ENCODE measurements at places on chromosomes 11 and 22.

GRCh38 chr11:34356130-34356529 lies 1.7 kb downstream of the ABTB2 start:
- DNase-seq, result no peak

DNA sequence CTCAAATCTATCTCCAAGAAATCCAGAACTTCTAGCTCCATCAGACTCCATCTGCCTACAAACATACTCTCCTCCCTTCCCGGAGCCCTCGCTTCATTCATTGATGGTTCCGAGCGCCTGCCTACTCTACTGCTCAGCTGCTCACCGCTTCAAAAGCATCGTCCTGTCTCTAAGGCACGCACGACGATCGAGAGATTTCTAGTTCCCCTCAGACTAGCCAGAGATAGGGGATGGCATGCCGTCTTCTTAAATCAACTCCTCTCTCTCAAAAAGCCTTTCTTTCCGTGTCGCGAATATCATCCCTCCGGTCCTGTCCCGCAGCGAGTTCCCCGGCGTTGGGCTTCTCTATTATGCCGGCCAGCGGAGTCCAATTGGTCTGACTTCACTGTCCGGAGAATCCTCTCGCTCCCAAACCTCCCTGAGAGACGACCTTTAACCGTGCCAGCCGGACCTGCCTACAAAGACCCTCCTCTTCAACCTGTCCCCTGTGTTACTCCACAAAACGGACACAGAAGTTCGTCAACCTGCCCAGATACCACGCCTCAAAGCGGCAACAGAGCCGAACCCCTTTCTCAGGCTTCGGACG lies 592 bp downstream of the EEF1G start:
- DNase-seq, result no peak

GRCh38 chr11:77266766-77267165 lies 34.7 kb downstream of the GDPD4 start:
- no peak for DNase-seq

- no peak for DNase-seq
Observed at GRCh38 chr22:45503050-45503815, 550 bp downstream of the FBLN1 start.

DNA sequence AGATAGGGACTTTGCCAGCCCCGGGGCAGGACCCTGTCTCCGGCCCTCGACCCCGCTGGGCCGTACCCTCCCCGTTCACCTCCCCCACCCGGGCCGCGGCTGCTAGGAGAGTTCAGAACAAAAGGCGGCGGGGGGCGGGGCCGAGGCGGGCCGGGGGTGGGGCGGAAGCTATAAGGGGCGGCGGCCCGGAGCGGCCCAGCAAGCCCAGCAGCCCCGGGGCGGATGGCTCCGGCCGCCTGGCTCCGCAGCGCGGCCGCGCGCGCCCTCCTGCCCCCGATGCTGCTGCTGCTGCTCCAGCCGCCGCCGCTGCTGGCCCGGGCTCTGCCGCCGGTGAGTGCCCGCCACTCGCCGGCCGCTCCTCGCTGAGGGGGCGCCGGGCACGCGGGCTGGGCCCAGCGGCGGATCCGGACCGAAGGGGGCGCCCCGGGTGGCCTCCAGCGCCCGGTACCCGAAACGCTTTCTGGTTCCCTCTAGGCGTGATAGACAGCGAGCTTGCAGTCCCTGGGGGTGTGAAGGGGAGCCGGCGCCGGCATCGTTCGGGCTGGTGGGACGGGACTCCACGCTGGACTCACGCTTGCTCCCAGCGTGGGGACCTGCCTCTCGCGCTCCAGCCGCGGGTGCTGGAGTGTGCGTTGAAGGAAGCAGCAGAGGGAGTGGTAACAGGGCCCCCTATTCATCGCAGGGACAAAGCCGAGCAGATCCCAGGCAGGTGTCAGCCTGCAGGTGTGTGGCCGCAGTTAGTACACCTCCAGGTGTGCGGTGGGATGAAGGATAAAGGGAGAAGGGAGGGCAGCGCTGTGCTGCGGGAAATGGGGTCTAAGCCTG lies at the start of gene MMP11:
Gene MMP11, plus strand, starts transcription at position 201 of the 825 bp plus-strand sequence. Its CDS starts 22 bp downstream, at position 223.
- DNase-seq, result peak; percentile 40

- DNase-seq, result no peak
Observed at GRCh38 chr22:20450551-20450906, 12.9 kb upstream of the SCARF2 start.

GRCh38 chr11:554428-555226 lies 5.9 kb downstream of the LMNTD2 start:
- DNase-seq, result peak; percentile 70

GRCh38 chr11:109106151-109106906 lies 315.7 kb upstream of the C11orf87 start:
- DNase-seq, result no peak

DNA sequence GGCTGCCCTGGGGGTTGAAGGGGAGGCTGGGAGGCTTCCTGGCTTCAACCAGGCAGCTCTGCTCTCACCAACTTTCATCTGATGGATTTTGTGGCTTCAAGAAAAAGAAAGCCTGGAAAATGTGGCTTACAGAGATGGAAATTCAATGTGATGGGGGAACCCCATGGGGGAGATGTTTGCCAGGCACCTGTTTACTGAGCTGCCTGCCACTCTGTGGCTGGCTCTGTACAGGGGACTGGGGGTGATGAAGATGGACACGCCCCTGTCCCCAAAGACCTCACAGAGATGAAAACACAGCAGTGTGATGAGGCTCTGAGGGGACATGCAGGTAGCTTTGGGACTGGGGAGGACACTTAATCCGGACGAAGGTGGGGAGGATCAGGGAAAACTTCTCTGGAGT lies 10.1 kb downstream of the TMEM258 start:
- DNase-seq, result no peak

- DNase-seq, result no peak
Observed at GRCh38 chr11:34978236-34979191, 62.1 kb downstream of the PDHX start.

- no peak for DNase-seq
Observed at GRCh38 chr11:66366844-66367477, 4.6 kb downstream of the SLC29A2 start.

- DNase-seq, result no peak
Observed at GRCh38 chr22:40009292-40009774, 14.6 kb downstream of the FAM83F start.

DNA sequence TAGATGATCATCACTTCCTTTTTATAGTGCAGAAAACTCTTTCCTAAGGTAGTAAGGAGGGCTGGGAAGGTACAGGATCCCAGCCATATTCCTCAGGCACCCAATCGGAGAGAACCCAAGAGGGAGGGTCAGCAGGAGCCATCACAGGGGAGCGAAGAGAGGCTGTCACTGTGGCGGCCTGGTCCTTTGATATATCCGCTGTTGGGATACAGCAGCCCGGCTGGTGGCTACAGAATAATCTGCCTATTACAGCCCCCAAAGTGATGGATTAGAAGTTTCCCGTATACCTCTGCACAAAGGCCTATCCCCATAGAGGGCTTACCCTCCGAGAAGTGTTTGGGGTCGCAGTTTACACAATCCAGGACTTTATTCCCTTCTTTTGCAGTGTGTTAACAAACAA lies 48.5 kb downstream of the OR4D9 start:
- DNase-seq, result no peak

DNA sequence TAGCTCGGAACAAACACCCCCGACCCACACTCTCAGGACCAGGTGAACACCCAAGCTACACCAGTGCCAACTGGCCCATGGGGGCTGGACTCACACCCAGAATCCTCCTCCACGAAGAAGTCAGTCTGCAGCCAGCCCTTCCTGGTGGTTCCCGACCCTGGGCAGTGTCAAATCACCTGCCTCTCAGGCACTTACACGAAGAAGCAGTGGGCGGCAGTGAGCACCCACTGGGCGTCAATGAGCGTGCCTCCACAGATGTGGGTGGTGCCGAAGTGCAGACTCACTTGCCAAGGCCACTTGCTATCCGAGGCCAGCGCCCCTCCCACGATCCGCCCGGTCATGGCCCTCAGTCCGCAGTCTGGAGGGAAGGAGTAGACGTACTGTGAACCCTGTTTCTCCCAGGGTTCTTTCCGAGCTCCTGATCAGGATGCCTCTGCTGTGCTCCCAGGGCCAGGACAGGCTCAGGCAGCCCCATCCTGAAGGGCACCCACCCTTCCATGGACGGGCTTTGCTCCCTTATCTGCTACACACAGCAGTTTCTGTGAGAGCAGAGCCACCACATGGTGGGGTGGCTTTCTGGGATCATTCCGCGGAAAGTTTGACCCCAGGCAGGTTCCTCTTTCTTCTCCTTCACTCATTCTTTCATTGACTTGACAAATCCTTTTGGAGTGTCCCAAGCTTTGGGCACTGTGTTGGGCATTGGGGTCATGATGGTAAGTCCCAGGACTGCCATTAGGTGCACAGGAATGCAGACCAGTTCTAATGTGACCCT lies 19.4 kb downstream of the TMPRSS13 start:
- no peak for DNase-seq

- no peak for DNase-seq
Observed at GRCh38 chr11:24833573-24833972, 336.7 kb downstream of the LUZP2 start.

- DNase-seq, result no peak
Observed at GRCh38 chr11:90134478-90135003, at the start of gene NAALAD2. Gene NAALAD2, plus strand, starts transcription at chr11:90134663. Its CDS starts 96 bp downstream, at chr11:90134759.

DNA sequence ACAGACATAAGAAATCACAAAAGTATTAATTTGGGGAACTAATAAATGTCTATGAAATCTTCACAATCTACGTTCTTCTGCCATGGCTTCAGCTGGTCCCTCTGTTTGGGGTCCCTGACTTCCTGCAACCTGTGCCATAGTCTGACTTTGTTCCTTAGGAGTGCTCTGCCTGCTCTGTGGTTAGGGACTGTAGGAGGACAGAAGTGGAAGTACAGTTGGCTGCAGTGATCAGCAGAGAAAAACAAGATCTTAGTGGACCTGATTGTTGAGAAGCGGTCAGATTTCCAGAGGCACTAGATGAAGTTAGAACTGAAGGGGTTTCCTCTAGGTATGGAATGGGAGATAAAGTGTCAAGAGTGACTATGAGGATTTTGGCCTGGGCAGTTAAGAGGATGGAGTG lies 80.6 kb downstream of the PPP6R3 start:
- no peak for DNase-seq

GRCh38 chr11:70810681-70811080 lies 412.4 kb downstream of the CTTN start:
- DNase-seq, result no peak

DNA sequence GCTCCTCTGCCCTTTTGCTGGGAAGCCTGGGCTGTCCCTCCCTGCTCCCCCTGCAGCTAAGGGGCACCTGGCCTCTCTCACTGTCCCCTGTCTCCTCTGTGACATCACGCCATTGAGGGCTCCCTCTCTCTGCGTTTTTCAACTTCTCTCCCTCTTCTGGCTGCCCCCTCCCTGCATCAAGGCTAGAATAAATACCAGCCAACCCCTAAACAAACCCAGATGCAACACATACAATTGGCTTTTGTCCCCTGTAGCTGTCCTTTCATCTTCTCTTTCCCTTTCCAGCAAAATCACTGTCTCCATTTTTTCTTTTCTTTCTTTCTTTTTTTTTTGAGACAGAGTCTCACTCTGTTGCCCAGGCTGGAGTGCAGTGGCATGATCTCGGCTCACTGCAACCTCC lies 3.3 kb upstream of the MIEF1 start:
- no peak for DNase-seq
